ENCODE measurements at places on chromosomes 13 and 19. TPM values are rescaled to one million over a fixed set of nuclear protein-coding genes. Genes with fewer than 3 reads are reported as not detected.
A peak's percentile ranks its signal among the peaks of the same experiment; 100 is the strongest.

DNA sequence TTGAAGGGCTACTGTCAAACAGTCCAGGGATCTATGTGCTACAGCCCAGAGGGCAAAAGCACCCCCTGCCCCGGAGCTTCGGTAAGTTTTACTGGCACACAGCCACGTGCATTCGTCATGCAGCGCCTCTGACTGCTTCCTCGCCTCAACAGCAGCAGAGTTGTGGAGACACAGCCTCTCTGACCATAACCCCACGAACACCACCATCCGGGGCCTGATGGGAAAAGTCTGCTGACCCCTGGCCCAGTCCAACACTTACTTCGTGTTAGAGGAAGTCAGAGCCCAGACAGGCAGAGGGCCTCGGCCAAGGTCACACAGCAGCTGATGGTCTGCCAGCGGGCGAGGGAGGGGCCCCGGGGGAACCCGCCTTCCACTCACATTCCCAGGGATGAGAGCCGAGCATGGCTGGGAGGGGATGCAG, 5.1 kb downstream of the CBARP start:
- peak; percentile 66 for DNase-seq

CCDC8 gene
- 24.7 TPM for total RNA-seq

DNA sequence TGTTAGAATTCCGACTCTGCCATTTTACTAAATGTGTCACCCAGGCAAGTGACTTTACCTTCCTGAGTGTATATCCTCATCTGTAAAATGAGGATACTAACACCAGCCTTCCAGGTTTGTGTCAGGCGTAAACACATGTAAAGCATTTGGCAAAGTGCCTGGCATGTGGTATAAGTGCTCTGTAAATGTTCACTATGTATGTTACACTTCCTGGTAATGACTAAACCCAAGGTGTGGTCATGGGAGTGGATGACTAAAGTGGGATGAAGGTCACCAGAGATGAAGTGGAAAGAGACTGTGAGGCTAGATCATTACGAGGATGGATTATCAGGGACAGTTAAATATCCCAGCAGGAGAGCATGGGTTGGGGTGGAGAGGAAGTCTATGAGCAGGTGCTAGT, 25.6 kb downstream of the DEDD2 start:
- DNase-seq, result no peak

DNA sequence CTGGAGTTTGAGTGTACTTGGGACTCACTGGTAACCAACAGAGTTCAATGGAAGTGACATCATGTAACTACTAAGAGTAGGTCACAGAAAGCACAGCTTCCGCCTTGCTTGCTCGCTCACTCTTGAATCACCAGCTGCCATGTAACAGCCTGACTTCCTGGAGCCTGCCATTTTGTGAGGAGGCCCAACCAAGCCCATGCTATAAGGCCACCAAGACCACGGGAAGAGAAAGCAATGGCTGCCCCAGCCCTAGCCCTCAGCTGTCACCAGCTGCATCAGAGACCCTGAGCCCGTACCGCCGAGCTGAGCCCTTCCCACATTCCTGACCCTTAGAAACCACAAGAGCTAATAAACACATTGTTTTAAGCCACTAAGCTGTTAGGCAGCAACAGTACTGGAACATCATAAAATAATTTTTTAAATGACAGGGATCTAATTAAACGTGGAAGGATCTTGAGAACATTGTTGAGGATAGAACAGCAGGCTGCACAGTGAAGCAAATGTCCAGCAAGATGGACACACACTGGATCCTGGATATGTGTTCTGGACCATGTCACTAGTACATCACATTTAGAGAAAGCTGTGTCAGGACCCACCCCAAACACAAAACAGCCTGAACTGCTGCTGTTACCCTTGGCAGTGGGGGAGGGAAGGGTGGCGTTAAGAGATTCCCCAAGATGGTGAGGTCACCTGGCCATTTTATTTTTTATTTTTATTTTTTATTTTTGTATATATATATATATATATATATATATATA, 21.7 kb upstream of the LDLR start:
- DNase-seq, result no peak
